Muscle of leg (tissue), 16 donors: ENCODE measurements at places on chromosomes 3 and 15. TPM values are rescaled to one million over a fixed set of nuclear protein-coding genes. Genes with fewer than 3 reads are reported as not detected.

DNA sequence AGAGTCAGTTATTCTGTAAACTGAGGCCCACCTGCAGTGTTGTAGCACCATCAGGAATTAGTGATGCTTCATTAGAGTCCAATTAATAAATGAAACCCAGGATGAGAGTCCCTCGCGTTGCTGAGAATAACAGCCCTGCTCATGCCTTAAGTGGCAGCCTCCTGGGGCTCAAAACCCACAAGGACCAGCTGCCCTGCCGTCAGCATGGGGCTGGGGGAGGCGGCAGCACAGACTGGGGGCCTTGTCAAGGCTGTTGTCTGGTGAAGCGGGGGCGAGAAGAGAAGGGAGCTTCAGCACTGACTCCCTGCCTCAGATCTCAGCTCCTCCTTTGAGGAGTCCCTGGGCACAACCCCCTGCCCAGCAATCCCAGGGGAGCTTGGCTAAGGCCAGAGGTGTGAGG, 21.0 kb downstream of the CCDC33 start:
- DNase-seq: no peak

- no peak for DNase-seq
These were observed 4.2 kb upstream of the NUP210 start for GRCh38 chr3:13424141-13424844.

DNA sequence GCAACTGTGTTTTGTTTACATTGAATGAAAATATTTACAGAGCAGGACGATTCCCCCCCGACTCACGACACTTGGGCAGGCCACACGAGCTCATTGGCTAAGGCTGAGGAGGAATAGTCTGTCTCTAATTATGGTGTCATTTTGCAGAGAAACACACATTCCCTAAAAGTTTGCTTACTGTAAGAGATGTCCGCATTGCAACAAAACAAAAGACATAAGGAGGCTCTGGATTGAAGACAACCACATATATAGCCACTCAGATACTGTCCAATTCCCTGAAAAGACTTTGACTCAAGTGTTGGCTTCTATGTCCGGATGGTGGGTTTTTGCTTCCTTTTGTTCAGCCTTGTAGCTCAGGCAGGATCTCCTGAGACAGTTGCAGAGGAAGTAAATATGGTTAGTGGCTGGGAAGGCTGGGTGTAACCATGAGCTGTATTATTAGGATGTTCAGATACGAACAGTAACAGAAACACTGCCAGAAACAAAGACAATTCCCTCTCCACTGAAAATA, 170.4 kb downstream of the KLHL25 start:
- DNase-seq: peak; percentile 97

DNA sequence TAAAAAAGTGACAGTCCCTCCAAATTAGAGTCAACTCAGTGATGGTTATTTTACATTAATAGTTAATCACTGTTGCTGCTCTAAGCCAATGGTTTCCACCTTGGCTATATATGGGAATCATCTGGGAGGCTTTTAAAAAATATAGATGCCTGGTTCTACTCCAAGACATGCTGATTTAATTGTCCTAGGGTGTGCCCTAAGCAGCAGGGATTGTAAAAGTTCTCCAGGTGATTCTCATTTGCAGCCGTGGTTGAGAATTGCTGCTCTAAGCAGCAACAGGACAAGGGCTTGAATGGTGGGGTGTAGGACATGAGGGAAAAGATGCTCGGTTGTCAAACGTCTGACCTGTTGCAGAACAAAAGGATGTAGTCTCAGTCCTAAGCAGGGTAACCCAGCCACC, 405.1 kb upstream of the MCTP2 start:
- DNase-seq: peak; percentile 84

- no peak for DNase-seq
These were observed 25.0 kb downstream of the SLC7A14 start for GRCh38 chr3:170560717-170561382.

CHAC1 gene
- total RNA-seq: 2.0 TPM

DIPK2A gene
- total RNA-seq: 16.3 TPM
